ENCODE measurements at places on chromosomes 6 and 20.

- DNase-seq = no peak
Measured at GRCh38 chr6:124792386-124792785, 169.9 kb upstream of the RNF217 start.

GRCh38 chr6:63066055-63066704 is 145.1 kb upstream of the FKBP1C start:
- DNase-seq = no peak

DNA sequence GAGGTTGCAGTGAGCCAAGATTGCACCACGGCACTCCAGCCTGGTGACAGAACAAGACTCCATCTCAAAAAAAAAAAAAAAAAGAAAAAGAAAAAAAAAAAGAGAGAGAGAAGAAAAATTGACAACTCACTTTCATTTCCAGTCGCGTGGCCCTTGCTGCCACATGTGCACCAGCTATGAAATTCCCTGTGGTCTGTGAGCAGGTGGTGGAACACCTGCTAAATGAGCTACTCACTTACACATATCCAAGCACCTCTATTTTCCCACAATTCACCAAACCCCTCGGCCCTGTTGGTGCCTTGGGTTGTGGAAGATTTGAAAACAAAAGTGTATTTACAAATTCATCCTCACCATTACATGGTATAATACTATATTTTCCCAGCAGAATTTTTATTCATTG is 105.2 kb upstream of the ASF1A start:
- no peak for DNase-seq

GRCh38 chr6:35586542-35586941 is 73.8 kb upstream of the TULP1 start:
- DNase-seq = no peak

All from NCI-H187 (cell line).